ENCODE measurements at places on chromosomes 16 and 17.

- DNase-seq: no peak
These were observed 25.5 kb downstream of the NSMCE1 start for GRCh38 chr16:27242868-27243590.

DNA sequence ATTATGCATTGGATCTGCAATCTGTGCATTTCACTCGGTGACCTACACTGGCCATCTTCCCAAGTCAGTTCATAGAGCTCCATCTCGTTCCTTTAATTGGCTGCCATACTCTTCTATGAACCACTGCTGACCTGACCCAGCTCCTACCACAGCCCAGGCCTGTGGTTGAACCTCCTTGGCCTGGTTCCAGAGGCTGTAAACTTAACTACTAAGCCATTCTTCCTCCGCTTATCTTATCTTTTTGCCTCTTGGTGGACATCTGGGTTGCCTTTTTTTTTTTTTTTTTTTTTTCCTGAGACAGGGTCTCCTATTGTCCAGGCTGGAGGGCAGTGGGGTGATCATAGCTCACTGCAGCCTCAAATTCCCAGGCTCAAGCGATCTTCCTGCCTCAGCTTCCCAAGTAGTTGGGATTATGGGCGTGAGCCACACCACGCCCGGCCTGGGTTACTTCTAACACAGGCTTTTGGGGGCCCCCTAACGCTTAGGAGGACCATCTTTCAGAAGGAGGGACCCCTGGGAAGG, 18.3 kb downstream of the COQ7 start:
- no peak for DNase-seq

DNA sequence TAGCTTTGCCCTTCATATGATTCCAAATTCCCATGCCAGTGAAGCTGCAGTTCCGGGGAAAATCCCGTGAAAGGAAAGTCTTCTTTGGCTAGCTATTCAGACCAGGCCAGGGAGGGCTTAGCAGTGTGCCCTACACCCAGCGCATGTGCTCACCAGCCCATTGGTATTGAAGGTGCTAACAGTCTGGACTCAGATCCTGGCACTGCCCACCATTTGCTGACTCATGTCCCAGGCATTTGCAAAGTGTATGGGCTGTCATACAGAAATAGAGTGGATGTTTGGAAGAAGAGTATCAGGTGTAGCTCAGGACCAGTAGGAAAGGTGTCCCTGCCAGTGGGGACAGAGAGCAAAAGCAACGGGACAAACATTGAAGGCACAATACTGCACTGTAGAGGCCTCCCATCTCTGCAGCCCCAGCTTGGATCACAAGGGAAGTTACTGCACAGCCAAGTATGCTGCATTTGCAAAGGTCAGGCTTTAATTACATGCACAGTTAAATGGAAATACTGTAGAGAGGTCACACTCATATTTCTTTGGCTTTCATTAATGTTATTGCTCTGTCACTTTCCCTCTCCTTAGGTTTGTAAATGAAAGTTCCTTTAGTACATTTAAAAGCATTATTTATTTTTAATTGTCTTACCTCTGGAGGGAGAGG, 220.0 kb downstream of the IRX3 start:
- no peak for DNase-seq

GRCh38 chr17:60170835-60171752, 21.3 kb downstream of the CA4 start:
- DNase-seq: no peak

DNA sequence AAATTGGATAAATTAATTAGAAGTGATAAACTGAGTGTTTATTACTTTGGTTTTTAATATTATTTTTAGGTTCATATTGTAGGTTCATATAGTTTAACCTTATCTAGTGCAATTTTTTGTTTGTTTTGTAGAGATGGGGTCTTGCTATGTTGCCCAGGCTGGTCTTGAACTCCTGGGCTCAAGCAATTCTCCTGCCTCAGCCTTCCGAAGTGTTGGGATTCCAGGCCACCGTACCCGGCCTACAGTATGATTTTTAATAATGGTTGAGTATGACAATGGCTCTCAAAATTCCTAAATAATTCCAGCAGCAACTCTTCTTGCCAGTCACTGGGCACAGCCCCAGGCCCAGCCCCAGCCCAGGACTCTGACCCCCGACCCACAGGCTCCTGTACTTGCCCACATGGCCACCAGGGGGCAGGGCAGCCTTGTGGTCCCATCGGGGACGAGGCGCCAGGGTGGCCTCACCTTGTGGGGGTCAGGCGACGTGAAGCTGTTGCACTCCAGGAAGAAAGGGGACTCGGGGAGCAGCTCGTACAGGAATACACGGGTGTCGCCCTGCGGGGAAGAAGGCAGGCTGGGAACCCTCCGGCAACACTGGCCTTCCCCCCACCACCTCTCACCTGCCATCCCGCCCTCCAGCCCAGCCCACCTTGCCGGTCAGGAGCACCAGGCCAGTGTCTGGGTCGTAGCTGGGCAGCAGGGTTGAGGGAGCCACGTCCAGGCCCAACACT, 7.9 kb upstream of the PAM16 start:
- DNase-seq: peak; percentile 68

- DNase-seq: no peak
These were observed 44.6 kb downstream of the ABAT start for GRCh38 chr16:8718851-8719680.

DNA sequence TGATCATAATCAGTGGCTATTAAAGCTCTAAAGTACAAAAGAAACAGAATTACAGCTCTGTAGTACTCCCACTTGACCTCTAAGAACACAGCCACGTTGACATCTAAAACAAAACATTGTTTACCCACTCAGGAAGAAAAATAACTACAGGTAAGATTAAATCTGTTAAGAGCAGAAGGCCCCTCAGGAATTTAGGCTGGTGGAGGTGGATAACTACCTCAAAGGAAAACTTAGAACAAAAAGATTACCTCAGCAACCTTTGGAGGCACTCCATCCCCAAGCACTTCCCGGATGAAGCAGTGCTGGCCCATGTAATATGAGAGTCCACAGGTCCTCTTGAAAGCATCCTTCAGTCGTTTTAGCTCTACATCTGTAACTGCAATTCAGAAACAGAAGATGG, 46.7 kb downstream of the USP32 start:
- DNase-seq: no peak

DNA sequence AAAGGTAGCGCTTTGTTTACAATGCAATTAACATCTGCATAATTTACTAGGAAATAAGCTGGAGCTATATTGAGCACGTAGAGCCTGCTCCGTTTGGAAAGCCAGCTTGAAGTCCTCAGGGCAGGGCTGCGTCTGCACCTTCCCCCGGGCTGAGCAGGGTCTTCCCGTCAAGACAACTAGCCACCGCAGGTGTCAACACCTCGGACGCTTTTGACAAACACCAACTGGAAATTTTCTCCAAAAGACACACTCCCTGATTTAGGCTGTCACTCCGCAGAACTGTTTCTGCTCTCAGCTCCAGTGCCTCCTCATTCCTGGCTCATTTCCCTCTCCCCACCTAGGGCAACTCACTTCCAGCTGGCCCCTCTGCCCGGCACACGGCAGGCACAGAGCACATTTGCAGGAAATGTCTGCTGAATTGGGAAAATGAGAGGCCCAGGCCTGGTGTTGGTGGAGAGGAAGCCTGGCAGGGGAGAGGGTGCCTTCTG, 170.3 kb downstream of the MAF start:
- DNase-seq: no peak

- DNase-seq: no peak
These were observed 215.6 kb upstream of the WSB1 start for GRCh38 chr17:27078296-27078695.

GRCh38 chr16:79480056-79480455, 120.5 kb downstream of the MAF start:
- DNase-seq: no peak
